ENCODE measurements at places on chromosomes 3 and 15.

DNA sequence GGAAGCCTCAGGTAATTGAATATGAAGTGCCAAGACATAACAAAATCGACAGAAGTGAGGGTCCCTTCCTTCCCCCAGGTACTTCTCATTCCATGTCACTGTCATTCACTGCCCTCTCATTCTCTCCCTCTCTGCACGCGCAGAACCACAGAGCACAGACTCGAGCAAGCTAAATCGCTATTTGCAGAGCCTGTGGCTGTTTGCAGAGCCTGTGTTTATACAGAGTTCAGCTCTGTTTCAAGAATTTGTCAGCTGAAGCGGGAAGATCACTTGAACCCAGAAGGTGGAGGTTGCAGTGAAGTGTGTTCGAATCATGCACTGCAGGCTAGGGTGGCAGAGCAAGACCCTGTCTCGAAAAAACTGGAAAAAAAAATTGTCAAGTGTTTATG, 2.5 kb downstream of the VILL start:
- DNase-seq = no peak

DNA sequence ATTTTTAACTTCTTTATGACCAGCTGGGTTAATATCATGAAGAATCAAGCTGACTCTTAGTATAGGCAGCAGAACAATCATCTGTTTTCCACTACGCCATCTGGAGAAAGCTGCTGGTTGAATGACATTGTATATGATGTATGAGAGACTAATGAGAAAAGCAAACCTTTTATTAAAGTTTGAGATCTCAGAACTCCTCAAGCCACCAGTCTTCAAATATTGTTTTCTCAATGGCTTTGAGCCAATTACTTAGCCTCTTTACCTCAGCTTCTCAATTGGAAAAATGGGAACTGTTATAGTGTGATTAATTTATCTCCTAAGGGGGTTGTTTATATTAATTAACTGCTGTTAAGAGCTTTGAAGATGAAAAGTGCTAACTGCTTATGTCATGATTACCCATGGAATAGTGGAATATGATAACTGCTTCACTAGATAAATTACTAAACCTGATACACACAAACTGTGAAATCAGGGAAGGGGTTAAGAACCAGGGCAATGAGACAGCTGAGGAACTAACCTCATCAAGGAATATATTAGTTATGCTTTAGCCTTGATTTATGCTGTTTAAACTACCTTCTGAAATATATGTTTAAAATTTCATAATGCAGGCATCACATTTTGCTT, 330.1 kb downstream of the SOX2 start:
- DNase-seq = no peak

DNA sequence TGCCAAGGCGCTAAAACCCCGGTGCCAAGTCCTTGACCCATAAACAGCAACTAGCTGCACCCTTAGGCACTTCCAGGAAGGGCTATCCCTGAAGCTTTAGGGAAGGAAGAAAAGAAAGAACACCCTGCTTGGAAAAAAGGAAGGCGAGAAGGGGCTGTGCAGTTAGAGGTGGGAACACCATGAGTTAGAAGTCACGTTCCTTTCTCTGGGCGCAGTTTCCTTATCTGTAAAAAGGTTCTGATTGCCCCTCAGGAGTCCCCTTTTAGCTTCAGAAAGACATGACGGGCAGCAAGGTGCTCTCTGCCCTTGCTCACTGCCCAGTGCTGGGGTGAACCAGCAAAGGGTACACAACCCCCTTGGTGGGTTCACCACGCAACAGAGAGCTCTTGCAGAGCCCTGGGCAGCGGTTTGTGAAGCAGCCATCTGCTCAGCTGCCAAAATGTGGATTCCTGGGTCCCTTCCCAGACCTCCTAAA, 798 bp downstream of the GCHFR start:
- no peak for DNase-seq

DNA sequence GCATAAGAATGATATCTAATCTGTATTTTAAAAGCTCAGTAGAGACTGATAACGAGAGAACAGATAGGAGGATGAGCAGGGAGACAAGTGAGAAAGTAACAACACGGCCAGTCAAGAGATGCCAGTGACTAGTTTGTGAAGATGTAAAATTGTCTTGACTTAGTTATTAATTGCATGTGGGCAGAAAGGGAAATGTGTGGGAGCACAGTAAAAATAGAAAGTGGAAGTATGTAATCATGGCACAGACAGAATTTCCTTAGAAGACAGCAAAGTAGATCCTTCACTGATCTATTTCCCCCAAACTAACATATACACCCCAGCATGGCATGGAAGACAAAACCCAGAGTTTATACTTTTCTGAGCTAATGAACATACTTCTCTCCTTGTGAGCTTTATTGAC, 344.5 kb downstream of the FGF12 start:
- DNase-seq = no peak

DNA sequence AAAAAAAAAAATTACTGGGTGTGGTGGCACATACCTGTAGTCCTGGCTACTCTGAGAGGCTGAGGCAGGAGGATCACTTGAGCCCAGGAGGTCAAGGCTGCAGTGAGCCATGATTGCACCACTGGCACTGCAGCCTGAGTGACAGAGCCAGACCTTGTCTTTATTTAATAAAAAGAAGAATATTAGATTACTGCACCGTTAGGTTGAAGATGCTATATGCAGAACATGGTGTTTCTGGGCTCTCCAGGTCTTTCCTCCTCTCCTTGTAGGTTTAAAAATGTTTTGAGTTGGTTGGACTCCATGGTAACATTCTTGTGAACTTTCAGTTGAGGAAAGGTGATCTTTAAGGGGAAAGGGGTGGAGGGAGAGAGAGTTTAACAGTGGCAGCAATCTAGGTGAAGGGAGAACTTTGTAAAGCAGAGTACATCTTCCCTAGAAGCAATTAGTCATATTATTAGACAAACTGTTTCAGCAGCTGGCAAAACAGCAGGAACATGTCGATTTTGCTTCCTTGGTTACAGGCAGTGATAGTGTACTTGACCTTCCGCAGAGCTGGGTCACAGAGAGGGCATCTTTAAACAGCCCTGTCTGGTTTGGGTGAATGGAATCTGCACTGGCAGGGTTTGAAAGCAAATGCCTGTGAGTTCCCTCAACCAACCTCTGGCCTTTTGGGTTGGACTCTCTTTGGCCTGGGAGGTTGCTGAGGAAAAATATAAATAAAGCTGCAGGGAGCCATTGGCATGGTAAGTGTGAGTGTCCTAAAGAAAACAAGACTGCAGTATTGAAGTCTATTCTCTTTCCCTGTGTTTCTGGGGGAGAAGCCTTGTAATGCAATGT, 42.8 kb downstream of the NR2C2 start:
- no peak for DNase-seq

GRCh38 chr3:133230195-133230594, 169.7 kb upstream of the BFSP2 start:
- no peak for DNase-seq

DNA sequence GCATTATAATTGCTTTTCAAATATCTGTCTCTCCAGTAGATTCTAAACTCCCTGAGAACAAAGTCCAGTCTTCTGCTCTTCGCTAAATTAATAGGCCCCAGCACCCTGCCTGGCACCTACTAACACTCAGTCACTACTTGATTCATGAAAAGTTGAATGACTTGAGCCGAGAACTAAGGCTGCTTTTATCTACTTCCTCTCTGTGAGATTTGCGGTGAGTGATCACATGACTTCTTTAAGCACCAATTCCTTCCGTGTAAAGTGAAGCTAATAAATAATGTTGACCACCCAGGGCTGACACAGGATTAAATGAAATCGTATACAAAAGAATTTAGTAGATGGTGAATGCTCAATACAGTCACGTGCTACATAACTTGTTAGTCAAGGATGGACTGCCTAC, 44.6 kb upstream of the PGPEP1L start:
- DNase-seq = no peak

- DNase-seq = no peak
Measured at GRCh38 chr15:52657338-52657737, 21.9 kb downstream of the ATOSA start.

- DNase-seq = no peak
Measured at GRCh38 chr3:59882746-59883145, 832.9 kb upstream of the CFAP20DC start.

Measured in GM19239 (cell line).